ENCODE measurements at places on chromosomes 5 and 9.

GRCh38 chr5:77842243-77842642 lies 66.1 kb upstream of the TBCA start:
- no peak for DNase-seq

GRCh38 chr5:152593388-152593787 lies 188.3 kb upstream of the NMUR2 start:
- DNase-seq: no peak

DNA sequence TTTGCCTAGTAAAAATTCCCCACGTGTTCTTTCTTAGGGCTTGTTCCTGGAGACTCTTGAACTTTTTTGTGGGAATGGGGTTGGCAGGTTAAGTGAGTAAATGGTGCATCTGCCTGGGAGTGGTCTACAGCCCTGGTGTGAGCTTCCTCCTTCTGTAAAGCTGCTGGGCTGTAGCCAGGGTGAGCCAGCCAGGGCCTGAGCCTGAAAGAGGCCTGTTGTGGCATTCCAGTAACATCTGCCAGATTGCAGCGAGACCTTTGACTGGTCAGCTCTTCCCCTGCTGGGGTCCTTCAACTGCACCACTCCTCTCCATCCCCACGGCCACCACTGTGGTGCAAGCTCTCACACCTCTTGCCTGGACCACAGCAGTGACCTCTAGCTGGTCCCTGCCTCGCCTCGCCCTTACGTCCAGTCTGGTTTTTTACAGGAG lies 47.5 kb downstream of the SLC22A5 start:
- no peak for DNase-seq

GRCh38 chr5:88474574-88474973 lies 205.9 kb upstream of the TMEM161B start:
- DNase-seq: no peak

DNA sequence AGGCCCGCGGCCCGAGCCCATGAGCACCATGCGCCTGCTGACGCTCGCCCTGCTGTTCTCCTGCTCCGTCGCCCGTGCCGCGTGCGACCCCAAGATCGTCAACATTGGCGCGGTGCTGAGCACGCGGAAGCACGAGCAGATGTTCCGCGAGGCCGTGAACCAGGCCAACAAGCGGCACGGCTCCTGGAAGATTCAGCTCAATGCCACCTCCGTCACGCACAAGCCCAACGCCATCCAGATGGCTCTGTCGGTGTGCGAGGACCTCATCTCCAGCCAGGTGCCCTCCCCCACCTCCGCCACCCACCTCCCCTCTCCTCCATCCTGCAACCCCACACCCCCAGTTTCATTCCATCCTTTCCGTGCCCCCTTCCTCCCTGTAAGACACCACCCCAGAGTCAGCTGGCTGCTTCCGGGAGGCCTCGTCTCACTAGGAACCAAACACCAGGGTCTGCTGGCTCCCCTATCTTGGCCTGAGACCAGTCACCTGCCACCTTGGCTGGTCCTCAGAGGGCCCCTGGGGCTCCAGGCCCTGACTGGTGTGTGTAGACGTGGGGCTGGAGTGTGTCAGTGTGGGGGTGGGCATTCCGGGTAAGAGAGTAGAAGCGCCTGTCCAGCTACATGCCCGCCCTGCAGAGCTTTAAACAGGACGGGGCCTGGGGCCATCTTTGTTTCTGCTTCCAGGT lies 655 bp downstream of the GRIN1 start:
- no peak for DNase-seq

DNA sequence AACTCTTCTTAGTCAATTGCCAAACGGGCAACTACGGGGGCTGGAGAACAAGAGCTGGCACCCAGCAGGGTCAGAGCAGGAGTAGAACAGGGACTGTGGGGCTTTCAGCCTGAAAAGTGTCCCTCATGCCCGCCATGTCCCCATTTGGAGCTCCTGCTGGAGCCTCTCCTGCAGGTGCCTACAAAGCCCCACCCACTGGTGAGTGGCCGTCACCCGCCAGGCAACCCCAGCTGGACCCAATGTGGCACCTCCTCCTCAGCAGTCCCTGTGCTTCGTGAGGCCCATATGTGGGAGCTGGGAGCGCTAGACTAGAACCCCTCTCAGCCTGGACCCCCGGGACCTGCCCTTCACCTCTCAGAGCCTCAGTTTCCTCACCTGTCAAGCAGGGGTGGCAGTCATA lies 40.9 kb downstream of the VAV2 start:
- DNase-seq: no peak

DNA sequence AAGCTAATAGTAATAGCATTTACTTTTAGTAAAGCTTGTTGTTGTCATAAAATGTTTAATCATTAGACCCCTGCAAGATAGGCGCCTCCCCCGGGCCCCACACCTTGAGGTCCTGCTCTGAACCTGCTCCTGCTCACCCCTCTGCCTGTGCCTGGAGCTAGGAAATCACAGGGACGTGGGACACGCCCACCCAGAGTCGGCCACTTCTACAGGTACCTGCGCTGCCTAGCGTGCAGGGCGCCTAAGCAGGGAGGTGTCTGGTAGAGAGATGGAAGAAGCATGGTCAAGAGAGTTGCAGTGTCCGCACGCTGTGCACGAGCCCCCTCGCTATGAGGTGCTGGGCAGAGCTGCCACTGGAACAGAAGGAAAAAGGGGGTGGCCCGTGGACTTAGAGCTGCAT lies 52.6 kb downstream of the HINT1 start:
- no peak for DNase-seq

- DNase-seq: no peak
Measured at GRCh38 chr5:170638454-170639220, 134.8 kb downstream of the KCNIP1 start.

GRCh38 chr5:77133061-77133758 lies 46.1 kb upstream of the ZBED3 start:
- DNase-seq: no peak

DNA sequence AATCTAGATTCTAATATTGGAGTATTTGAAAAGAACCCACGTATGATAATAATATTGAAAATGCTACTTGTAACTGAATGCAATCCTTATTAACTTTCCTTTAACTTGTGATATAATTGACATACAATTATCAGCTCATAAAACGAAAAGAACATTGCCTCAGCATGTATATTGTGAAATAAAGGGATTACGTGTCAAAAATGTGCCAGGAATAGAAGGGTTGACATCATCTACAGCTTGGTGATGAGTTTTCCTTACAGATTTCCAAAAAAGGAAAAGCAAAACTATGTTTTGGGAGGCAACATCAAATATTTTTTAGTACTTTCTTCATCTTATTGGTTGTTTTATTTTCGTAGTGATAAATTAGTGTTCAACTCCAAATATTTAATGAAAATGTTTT lies 266.0 kb upstream of the PTGER4 start:
- no peak for DNase-seq

GRCh38 chr5:159098603-159099436 lies 896 bp downstream of the EBF1 start:
- DNase-seq: no peak

DNA sequence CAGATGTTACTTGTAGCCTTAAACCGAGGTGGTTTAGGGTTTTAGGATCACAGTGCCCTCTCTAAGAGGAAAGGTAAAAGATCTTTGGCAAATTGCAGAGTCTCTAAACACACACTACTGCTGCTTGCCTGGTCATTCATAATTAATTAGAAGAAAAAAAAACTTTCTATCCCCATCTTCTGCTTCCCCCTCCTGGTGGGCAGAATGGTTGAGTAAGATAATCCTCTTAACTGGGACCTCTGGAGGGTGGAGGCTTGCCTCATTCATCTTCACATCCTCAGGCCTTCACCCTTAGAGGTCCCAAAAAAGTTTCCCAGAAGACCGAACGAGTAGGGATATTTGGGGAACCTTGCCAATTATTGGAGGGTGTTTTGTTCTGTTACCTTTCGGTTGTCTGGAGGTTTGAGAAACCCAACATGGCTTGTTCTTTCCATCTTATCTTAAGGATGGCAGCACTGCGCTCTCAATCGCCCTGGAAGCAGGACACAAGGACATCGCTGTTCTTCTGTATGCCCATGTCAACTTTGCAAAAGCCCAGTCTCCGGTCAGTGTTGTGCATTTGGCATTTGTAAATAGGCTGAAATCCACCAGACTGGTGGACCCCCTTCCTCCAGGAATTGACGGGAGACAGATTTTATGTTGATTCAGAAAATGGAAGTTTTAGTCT lies 97.3 kb upstream of the DMRT1 start:
- DNase-seq: no peak

DNA sequence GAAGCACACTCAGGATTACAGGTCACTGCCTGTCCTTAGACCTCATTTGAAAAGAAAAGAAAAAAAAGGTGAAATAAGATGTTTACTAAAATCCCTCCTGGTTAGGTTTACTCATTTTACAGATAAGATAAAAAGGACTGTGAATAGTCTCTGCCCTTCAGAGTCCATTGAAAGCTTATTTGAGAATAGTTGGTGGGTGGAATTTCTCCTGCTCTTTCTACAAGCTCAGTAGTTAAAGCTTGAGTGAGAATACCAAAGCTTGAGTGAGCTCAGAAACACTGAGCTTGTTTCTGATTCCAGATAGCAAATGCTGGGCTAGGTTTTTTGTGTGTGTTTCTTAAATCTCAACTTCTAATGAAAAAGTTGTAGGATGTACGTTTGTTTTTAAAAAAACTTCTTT lies 106.7 kb downstream of the SLF1 start:
- no peak for DNase-seq

DNA sequence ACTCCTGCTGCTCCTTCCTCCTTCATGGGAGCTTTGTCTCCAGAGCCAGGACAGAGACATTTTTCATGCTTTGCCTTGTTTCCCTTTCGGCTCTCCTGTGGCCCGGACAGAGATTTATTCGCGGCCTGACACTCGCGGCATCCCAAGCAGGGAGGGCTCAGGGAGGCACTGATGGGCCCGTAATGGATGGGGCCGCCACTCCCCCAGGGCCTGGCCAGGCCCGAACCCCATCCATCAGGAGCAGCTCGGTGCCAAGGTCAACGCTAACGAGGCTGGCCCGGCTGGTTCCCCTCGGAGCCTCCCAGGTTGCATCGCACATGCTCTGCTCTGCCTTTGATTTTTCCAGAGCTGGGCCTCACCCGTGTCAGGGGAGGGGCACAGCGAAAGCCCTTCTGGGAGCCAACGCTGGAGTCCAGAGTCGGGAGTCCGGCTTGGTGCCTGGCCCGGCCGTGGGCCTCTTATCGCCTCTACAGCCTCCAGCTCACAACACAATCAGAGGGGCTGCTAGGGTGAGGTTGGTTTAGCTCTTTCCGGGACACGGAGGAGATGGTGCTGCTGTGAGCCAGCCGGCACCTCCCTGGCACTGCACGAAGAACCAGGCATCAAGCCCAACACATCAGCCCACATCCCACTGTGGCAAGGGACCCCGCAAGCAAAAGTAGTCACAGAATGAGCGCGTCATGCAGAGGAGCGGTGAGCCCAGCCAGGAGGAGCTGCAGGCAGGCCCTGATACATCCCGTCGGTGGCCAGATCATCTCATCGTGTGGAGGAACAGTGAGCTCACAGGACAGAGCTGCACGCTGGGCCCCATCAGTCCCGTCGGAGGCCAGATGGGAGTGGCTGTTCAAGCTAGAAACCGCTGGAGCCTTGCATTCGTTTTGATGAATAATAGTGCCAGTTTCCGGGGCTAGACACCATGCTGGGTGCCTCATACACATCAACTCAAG lies 72.2 kb upstream of the BARHL1 start:
- DNase-seq: no peak

DNA sequence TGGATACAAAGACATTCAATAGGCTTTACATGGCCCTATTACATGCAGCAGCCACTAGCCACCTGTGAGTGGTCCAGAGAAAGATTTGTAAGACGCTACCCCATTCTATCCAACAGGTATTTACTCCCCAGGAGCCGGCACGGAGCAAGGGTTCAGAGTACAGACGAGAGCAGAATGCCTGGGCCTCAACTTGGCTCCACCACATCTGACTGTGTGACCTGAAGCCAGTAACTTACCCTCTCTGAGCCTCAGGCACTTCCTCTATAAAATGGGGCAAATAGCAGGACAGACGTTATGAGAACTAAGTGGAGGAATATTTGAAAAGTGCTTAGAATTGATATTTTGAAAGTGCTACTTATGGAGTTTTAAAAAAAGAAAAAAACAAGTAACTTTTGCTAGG lies 100.0 kb downstream of the TLE1 start:
- DNase-seq: no peak

DNA sequence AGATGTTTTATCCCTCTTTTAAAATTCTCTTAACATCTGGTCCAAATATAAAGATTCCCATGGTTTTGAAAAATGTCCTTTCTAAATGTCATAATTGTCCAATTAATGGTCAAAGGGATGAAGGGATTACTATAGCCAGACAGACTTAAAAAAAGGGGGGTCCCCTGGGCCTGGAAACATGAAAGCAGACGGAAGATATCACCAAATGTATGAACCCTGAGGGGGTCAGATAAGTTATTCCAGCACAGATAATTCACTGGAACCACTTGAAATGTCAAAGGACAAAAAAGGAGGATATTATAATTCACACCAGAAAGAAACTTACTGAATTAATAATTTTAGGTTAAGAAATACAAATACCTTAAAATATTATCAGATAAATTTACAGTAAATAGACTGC lies 155.8 kb downstream of the SEMA5A start:
- no peak for DNase-seq

DNA sequence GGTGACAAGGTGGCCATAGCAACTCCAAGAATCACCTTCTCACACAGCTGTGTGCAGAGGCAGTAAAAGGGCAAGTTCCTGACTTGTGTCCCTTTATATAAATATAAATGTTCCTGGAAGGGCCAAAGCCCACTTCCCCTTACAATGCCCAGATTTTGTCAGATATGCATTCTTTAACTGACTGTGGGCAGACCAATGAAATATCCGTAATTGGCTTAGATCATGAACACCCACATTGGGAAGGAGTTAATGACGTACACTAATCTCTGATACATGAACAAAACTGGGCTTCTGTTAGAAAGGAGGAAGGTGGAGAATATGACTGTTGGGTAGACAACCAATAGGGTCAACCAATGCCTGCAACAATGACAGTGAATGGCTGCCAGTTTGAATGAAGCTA lies 397.2 kb upstream of the CLINT1 start:
- DNase-seq: no peak

GRCh38 chr5:84228266-84228665 lies 156.4 kb downstream of the EDIL3 start:
- DNase-seq: no peak
